Activated CD4-positive, CD25-positive, alpha-beta regulatory T cell (primary cell): ENCODE measurements at places on chromosomes 4 and X.
A peak's percentile ranks its signal among the peaks of the same experiment; 100 is the strongest.

GRCh38 chrX:70485466-70485865 lies 40.8 kb downstream of the DLG3 start:
- no peak for DNase-seq

DNA sequence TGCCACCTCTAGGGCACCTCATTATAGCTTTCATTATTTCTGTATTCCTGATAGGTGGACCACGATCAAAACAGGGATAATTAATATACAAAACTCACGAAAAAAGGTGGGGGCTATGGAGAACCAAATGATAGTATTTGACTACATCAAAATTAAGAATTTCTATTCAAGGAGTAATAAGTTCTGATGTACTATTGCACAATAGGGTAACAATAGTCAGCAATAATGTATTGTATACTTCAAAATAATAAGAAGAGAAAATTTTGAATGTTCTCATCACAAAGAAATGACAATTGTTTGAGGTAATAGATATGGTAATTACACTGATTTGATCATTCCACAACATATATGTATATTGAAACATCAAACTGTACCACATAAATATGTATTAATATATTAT lies 327.3 kb upstream of the TRAM1L1 start:
- DNase-seq, result no peak

- no peak for DNase-seq
Measured at GRCh38 chrX:119828446-119828845, 24.3 kb downstream of the UPF3B start.

GRCh38 chr4:108140328-108140727 lies 28.4 kb downstream of the LEF1 start:
- no peak for DNase-seq

DNA sequence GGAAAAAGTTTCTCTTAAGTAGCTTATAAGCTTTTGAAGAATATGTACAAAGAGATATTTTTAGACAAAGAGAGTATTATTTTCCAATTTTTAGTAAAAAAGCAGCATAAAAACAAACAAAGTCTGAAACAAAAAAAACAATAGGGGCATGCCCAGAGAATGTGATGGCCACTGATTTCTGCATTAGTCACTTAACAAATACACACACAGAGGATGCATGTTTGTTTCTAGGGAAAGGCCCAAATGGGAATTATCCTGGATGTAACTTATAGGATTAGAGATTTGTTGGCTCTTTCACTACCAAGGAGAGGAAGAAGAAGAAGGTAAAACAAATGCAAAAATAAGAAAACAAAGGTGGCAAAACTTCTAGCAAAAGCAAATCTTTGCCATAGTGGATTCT lies 95.9 kb upstream of the SCOC start:
- no peak for DNase-seq

DNA sequence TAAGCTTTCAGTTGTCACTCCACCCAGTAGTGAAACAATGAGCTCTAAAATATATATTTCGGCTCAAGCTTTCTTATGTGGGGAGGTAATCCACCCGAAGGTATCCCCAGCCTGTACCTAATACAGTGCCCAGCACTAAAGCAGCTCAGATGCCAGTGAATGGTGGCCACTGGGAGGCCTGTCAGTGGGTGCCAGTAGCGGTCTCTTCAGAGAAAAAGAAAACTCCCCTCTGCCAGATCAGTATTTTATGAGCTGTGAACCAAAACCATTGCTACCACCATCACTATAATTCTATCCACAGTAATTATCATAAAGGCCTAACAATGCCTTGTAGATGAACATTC lies 835 bp upstream of the NFKB1 start:
- no peak for DNase-seq

GRCh38 chr4:14816623-14817261 lies 185.5 kb upstream of the CPEB2 start:
- no peak for DNase-seq

GRCh38 chr4:6257247-6258025 lies 12.2 kb upstream of the WFS1 start:
- no peak for DNase-seq

- no peak for DNase-seq
Measured at GRCh38 chrX:10246297-10246696, 89.5 kb downstream of the CLCN4 start.

DNA sequence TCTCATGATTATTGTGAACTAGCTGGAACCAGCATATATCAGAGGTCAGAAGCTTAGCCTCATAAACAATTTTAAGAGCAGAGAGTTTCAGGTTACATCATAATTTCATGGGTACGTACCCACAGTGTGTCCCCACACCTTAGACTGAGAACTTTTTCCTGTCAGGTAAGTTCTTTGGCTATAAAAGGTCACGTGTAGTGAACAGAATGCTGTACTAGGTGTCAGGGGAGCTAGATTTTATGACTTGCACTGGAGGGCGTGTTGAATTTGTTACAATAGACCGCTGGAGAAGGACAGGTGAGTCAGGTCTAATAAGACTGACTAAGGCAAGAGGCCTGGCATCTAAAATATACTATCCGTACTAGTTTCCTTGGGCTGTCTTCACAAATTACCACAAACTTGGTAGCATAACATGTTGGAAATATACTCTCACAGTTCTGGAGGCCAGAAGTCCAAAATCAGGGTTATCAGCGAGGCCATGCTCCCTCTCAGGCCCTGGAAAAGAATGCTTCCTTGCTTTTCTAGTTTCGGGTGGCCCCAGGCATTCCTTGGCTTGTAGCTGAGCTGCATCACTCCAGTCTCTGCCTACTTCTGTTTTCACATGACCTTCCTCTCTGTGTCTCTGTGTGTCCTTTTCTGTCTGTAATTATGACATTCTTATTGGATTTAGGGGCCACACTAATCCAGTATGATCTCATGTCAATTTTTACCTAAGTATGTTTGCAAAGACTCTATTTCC lies 512.0 kb upstream of the NR3C2 start:
- no peak for DNase-seq

DNA sequence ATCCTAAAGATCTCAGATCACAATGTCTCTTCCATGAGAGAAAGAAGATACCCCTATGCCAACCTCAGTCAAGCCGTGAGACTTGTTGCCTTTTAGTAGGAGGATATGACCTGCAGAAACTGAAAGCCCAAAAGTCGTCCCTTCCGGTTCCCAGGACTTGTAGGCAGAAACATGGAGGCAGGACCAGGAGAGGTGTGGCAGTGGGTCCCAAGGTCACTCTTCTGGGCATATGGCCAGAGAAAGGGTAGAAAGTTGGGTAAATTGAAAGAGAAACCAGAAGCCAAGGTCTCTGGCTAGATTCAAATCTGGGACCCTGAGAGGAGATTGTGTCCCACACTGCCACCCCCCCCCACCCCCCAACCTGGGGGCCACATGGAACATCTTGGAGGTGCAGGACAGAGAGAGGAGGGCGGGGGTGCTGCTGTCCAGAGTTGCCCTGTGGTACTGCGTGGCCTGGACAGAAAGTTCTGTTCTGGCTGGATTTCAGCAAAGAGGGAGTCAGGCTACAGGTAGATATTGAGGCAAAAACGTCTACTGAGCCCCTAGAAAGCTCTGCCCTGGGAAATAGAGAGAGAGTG lies 55.4 kb downstream of the DDX3X start:
- DNase-seq, result no peak

DNA sequence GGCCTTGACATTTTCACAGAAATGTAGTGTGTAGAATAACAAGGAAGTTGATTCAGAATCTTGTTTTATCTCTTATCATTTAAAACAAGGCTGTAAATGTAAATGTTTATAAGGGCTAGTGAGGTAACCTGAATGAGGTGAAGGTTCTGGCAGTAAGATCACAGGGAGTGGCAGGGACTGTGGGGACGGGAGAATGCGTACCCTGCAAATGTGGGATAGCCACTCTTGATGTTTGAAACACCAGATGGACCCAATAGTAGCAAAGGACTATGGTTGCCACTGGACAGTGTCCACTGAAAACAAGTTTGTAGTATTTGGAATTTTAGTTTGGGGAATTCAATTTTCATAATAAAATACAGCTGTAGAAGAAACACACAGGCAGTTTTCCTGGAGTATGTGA lies 155.3 kb downstream of the FHIP1A start:
- DNase-seq, result no peak

DNA sequence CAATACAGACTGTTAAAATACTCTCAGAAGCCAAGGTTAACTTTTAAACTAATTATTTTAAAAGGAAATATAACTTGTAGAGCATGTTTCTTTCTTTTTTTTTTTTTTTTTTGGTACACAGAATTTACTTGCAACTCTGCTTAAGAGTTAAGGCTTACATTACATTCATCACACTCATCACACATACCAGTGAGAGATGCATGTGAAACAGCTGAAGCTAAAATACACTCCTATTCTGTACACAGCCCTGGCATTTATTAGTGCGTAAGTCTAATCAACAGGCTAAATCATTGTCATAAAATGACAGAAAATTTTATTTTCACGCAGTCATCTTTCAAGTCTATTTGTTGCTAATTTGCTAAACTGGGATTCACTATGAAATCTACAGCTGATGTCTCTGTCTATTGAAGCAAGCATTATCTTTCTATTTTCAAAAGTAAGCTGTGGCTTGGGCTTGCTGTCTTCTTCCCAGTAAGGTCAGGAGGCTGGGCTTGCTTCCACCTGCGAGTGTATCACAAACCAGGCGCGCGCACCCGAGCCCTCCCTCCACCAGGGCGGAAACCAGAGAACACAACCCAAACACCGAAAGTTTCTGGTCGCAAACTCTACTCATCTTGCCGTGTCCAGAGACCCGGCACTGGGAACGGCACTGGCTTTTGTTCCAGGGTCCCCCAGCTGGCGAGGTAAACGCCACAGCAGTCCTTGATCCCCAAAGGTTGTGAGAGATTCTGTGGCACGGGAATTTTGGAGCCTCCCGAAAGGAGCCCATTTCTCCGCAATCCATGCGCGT lies 3.9 kb downstream of the MAML3 start:
- peak; percentile 18 for DNase-seq

GRCh38 chr4:189117426-189117825 lies 823.2 kb upstream of the FRG1 start:
- DNase-seq, result no peak
